ENCODE measurements at places on chromosomes 6 and 20. TPM values are rescaled to one million over a fixed set of nuclear protein-coding genes. Genes with fewer than 3 reads are reported as not detected.

DNA sequence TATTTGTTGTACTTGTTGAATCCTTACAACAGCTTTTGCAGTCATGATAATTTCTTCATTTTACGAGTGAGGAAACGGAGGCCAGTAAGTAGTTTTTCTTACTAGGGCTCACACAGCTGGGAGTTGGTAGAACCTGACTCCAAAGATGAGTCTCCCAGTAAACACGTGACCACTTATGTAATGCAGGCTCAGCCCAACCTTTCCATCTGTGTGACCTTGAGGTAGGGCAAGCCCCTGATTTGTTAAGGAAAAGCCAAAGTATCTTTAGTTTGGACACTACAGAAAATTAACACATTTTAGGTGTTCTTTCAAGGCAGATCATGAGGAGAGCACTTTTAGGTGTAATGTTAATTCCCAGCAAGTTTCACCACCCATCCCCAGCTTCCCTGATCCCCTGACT, 111.3 kb downstream of the LRRC1 start:
- DNase-seq = no peak

- DNase-seq = no peak
Observed at GRCh38 chr20:58586565-58587093, 64.5 kb upstream of the STX16 start.

DNA sequence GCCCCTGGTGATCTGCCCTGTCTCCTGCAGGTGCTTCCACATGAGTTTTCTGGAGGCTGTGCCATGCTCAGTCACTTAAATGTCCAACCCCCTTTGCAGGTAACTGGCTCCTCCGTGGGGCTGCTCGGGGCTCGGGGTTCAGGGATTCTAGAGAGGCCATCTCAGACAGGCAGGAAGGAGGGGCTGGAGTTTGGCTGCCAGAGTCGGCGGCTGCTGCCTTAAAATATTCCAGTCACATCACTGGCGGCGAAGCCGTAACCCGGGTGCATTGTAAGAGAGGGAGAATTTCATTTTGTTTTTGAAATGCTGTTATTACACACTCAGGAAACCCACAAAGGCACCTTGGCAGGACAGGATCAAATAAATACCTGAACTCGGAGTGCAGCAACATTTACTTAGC, 212.9 kb upstream of the PMEPA1 start:
- DNase-seq = no peak

GRCh38 chr20:63009045-63009961, 2.5 kb upstream of the BHLHE23 start:
- peak; percentile 84 for DNase-seq

DNA sequence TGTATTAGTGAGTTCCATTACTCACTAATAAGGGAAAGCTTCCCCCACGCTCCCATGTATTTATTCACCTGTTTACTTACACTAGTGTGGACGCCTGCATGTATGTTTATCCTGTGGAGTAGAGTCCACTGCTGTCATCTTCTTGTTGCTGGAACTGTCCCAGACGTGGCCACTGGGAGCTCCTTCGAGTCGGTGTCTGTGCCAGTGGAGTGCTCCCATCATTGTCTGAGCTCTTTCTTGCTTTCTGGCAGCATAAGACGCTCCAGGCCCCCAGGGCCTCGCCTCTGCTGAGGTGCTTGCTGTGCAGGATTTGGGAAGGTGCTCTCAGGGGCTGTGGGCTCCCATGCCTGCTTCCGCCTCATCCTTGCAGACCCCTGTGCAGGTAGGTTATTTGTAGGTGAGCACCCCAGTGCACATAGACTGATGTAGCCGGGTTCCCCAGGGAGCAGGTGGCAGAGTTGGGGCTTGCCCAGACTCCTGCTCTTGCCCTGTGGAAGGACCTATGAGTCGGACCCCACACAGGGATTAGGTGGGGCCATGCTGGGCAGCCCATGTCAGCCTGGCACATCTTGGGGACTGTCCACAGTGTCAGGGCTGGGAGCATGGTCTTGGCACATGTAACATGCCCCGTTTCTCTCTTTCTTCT, 16.6 kb downstream of the PHACTR3 start:
- DNase-seq = no peak

- DNase-seq = no peak
Observed at GRCh38 chr6:19231878-19232561, 605.1 kb upstream of the ID4 start.

DNA sequence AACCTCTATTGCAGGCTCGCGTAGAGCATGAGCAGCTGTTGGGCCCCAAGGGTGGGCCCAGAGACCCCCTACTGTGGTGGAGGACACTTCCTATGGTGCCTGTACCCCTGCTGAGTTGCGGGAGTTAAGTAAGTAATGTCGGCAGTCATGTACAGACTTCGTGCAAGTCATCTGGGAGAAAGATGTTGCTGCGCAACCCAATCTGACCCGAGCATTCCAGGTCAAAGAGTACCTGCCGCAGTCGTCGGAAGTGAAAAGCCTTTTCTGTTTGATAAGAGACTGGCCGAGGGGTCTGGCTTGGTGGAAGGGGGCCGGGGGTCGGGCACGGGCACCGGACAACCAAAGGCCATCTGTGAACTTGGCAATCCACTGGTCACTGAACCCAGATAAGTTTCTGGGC, 44.3 kb downstream of the OR2B6 start:
- no peak for DNase-seq

DNA sequence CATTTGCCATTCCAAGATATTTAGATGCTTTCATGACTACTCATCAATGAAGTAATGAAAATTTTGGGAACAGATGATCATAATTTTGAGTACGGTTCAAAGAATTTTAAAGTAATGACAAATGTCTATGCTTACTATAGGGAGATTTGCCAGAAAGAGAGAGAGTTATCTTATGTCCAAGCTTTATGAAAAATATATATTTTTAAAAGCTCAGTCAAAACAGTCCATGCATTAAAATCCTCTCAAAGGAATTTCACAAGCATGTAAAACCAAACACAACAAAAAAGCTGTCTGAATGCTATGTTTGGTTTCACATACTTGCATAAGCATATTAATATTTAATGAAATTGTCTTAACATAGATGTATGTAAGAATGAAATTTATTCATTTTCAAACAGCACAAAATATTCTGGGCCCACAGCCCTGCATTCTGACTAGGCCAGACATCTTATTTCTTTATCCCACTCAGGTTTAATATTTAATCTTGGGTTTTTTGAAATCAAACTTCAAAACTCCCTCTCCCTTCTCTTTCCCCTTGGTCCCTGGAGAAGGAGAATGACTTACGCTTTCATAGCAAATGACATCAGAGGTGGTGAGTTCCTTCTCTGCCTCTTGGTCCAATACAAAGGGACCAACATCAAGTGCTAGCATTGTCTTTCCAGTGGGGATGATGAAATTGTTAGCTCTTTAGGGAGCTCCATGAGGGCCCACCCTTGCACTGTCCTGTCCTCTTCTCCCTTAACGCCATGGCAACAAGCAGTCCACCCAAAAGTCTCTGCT, 94.2 kb downstream of the ADAT2 start:
- DNase-seq = no peak

- DNase-seq = no peak
Observed at GRCh38 chr20:32356622-32357374, 1.3 kb upstream of the ASXL1 start.

The STMN3 gene
- 26.5 TPM for total RNA-seq

The HS3ST5 gene
- total RNA-seq = 0.95 TPM
